Activated naive CD4-positive, alpha-beta T cell (primary cell): ENCODE measurements at places on chromosomes 12 and 14.

- DNase-seq = no peak
These were observed 88.5 kb upstream of the ANO4 start for GRCh38 chr12:100706033-100706432.

GRCh38 chr14:45793081-45793480, 540.1 kb upstream of the MIS18BP1 start:
- DNase-seq = no peak

GRCh38 chr12:109586385-109587296, 13.0 kb downstream of the MVK start:
- no peak for DNase-seq

DNA sequence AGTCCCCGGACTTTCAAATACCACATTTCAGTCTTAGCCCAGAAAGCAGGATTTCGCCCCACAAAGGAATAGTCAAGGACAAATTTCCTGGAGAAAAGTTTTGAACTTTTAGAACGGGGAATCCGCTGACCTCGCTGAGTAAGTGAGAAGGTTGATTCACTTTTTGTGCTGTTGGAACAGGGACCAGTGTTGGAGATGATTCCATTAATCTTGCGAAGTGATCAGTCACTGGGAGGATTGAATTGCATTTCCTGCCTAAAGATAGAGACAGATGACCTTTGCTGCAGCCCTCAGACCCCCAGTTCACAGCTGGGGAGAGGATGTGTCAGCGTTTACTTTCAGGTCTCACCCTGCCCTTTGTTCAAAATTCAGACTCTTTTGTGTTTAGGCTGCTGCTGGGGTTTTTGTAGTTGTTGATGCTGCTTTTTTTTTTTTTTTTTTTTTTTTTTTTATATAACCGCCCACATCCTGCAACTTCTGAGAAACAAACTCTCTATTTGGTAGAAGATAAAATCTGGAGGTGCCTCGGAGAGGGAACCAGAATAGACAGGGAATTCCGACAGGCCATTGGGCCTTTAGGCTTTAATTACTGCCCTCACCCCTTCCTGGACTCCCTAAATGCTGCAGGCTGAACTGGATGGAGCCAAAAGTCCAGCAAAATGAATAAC, 9.8 kb upstream of the KDM2B start:
- no peak for DNase-seq

DNA sequence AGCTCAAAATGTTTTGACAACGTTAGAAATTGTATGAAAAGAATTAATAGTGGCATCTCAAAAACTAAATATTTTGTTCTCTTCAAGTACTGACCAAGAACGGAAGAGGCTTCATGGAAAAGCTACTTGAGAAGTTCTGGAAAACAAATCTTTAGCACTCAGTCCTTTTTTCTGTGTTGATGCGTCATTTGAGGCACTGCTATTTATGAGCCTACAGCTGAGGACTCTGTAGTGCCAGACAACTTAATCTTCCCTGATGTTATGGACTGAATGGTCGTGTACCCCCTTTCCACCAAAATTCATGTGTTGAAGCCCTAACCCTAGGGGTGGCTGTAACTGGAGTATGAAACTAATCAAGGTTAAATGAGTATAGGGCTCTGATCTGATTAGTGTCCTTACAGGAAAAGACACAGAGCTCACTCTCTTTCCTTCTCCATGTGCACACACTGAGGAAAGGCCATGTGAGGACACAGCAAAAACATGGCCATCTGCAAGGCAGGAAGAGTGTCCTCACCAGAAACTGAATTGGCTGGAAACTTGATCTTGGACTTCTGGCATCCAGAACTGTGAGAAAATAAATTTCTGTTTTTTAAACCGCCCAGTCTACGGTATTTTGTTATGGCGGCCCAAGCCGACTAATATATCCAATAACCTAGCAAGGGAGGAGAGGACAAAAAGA, 337.0 kb upstream of the CLEC14A start:
- DNase-seq = no peak

DNA sequence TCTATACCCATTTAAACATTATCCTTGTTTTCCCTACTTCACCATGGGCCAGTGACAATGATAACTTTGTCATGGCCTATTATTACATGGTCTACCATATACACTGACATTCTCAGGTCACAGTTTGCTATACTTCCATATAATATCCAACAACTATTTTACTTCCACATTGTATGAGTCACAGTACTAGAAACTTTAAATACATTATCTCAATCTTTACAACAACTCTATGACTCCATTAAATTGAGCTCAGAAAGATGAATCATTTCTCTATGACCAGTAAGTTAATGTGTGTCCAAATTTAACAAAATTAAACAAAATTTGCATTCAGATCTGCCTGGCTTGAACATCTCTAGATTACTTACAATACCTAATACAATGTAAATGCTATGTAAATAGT, 93.9 kb downstream of the PLEKHG7 start:
- no peak for DNase-seq

- no peak for DNase-seq
These were observed 2.3 kb upstream of the CLBA1 start for GRCh38 chr14:104983231-104983721.

- DNase-seq = no peak
These were observed 11.1 kb upstream of the KRT73 start for GRCh38 chr12:52629281-52630007.

- DNase-seq = no peak
These were observed 41.5 kb downstream of the BEST3 start for GRCh38 chr12:69657376-69658137.

DNA sequence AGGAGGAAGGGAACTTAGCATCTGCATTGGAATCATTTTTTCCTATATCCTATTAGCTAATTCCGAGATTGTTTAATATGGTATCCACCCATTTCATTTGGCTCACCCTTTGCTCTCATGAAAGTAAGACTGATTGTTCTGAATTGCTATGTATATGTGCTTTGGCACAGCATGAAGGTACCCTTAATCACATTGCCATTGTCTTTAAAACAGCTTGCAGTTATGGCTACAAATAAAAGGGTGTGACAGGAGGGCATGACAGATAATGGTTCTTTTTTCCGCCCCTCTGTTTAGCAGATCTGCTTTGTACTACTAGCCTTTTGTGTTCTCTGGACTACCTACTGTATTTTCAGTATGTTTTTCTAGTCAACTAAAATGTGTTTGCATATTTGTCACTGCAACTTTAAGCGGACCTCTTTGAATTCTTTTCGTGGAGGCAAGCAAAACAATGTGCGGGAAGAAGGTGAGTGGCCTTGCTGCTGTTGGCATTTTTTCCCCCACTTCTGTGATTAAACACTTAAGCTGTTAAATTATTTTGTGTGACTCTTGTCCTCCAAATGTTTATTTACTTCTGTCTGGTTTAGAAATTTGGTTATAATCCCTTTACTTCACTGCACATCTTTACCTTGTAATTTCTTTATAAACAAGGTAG, 35.8 kb downstream of the FBXO34 start:
- no peak for DNase-seq

GRCh38 chr14:89178800-89179535, 238.1 kb downstream of the FOXN3 start:
- DNase-seq = no peak

- DNase-seq = peak; percentile 15
These were observed 1.1 kb downstream of the PHLDA1 start for GRCh38 chr12:76030341-76031080.

- DNase-seq = no peak
These were observed 3.2 kb upstream of the VDR start for GRCh38 chr12:47907851-47908454.

DNA sequence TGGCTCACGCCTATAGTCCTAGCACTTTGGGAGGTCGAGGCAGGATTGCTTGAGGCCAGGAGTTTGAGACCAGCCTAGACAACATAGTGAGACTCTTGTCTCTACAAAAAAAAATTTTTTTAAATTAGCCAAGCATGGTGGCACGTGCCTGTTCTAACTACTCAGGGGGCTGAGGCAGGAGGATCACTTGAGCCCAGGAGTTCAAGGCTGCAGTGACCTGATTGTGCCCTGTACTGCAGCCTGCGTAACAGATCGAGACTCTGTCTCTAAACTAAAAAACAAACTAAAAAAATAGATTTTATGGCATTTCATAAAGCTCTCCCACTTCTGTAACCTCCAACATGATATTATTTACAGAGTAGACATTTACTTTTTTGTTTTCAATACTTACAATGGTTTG, 29.6 kb downstream of the PNMA1 start:
- no peak for DNase-seq

- no peak for DNase-seq
These were observed 1.5 kb downstream of the PDZRN4 start for GRCh38 chr12:41189395-41190251.

GRCh38 chr12:91991399-91992187, 154.1 kb downstream of the BTG1 start:
- DNase-seq = no peak

DNA sequence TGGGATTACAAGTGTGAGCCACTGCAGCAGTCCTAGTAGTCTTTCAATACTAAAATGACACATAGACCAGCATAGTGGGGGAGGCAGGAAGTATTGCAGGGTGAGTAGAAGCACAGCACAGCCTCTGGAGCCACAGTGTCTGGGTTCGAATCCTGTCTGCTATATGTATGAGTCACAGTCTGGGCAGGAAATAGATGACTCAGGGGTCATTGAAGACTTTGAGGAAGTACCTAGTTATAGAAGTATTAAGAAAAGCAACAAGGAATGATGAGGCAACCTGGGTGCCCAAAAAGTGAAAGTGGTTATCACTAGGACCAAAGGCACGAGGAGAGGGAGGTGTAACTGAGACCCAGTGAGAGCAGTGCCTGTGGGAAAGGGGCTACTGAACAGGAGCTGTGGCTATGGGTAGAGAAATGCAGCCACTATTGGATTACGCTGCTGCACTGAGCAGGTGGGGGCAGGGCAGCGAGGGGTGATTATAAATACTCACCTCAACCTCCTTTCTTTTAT, 124.0 kb downstream of the PDE3A start:
- DNase-seq = no peak

DNA sequence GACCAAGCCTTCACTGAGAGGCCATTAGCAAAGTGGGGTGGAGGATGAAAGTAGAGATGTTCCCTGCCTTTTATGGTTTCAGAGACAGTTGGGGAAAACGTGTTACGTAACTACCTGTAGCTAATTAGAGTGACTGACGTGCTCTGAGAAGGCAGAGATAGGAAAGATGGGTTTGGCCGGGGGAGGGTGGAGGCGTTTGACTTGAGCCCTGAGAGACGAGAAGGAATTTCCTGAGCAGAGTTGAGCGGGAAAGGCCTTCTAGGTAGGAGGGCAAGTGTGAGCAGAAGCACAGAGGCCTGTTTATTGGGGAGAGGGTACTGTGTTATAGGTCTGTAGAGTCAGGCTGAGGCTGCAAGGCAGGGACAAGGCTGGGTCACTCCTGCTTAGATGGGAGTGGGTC, 8.6 kb downstream of the TUNAR start:
- DNase-seq = no peak

DNA sequence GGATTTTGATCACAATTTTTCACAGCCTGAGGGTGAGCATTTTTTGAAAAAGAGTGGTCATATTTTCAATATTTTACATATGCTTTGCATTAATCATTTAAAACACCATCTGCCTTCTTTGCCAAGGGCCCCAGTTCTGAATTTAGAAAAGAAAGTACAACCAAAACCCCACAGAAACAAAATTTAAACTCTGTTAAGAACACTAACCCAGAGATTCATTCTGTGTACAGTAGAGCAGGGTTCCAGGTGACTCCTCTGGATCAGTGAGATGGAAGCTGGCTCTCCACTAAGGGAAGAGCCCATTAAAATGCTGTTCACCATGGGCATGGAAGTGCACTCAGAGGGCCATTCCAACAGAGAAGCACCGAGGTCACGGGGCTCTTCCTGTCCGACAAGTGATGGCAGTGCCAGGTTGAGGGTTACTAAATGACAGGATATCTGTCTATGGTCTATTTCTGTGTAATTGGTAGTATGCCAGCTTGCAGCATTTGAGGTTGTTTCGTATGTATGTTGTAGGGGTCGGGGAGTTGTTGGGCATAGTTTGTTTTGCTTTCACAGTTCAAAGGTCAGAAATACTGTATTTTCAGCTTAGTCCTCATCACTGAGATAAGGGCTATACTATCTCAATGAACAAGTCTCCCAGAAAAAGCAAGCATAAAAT, 95.9 kb downstream of the SLC35F4 start:
- no peak for DNase-seq

- DNase-seq = no peak
These were observed 136.2 kb downstream of the SLCO1B3 start for GRCh38 chr12:20946732-20947131.

- no peak for DNase-seq
These were observed 65.2 kb downstream of the ACSS3 start for GRCh38 chr12:81143057-81143456.

GRCh38 chr14:90400904-90401561, 4.2 kb downstream of the CALM1 start:
- DNase-seq = no peak

DNA sequence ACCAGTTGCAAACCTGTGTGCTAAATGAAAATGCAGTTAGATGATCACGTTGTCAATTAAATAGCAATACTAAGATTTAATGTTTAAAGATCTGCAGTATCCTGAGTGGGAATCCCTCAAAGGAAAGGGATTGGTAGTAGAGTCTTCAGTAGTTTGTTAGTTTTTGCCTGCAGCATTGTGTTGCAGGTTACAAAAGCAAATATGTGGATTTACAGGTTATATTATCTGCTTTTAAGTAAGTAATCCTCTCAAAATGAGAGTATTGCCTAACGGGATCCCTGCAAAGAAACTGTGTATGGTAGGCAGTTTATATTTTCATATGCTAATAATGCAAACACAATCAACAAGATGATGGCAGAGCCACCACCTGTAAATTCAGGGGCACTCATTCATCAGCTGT, 72.2 kb upstream of the OSBPL8 start:
- no peak for DNase-seq

DNA sequence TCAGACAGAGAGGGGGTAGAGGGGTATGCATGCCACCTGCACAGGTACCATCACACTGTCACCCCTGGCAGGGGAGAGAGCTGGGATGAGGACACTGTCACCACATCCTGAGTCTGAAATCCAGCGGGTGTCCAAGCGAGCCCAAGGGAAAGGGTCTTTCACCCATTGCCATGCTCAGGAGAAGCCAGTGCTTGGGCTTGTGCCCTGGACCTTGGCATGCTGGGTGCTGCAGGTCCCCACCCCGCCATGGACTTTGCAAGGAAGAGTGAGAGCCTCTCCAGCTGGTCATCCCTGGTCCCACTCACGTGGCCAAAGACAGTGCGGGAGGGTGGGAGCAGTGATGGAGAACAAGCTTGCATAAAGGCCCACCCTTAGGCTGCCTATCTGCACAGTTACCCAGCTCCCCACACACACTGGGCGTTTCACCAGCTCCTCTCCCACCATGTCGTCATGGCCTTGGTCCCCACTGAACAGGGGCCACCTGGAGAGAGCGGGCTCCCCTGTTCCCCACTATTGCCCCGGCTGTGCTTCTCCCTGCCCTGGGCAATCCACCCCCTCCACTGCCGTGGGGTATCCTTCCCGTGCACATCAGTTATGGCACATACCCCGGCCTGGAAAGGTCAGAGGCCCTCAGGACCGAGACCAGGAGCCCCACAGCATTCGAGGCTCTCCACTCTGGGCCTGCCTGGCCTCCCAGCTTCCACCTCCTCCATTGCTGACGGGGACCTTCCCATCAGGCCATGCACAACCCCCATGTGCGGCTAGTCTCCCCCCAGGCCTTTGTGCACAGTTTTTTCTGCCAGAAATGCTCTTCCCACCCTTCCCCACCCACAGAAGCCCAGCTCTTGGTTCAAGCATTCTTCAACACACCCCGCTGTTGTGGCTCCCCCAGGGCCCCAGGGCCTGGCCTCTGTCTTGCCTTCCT, 58.6 kb upstream of the BCL11B start:
- DNase-seq = no peak
